ENCODE measurements at places on chromosomes 7 and 10.

DNA sequence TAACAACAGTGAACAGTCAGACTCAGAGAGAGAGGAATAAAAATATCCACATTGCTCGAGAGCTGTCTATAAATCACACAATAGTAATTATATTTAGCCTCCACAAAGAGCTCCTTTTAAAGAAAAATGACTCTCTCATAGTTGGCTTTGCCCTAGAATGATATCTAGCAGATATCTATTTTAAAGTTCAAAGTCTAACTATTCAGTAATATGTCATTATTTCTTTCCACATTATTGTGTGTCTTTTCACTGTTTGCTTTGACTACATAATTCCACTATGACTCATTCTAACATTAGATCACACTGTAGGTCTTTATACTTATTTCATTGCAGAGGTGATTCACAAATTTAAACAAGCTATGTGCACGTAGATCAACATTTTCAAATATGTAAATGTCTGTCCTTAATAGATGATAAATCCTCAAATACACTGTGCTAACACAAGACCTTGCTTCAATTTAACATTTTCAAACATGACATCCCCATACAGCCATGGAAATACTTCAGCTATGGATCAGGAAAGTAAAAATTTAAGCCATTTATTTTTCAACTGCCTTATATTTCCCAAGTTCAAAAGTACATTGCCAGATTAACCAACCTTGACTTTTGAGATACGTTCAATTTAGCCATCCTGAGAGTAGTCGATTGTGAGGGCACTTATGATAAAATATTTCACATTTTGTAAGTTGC is 99.9 kb upstream of the AKR1E2 start:
- no peak for DNase-seq

DNA sequence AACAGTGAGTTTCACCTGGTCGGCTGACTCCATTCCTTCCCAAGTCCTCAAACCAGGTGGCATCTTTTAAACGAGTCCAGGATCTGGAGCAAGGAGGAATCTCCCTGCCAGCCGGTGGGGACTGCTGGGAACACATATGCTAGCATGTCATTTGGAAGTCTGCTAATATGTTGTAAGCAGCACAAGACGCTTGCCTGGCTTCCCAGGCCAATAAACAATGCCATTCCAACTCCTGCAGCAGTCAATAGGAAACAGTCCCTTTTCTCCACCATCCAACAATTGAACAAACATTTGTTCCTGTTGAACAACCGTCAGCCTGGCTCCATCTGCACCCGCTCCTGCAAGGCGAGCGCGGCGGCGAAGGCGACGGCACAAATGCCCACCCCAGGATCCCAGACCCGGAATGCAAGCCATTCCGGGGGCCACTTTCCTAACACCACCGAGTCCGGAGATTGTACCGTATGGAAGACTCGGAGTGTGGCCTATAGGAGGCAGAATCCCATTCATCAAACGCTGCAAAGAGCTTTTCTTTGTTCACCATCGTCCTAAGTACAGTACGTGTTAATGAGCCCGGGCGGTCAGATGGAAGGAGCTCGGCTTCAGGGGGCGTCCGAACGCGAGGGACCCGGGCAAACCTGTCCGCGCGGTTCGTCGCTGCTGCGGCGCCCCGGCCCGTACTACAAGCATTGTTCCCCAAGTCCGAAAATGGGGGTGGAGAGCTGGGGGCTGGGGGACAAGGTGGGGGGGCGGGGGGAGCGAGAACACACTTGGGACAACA is 1.6 kb downstream of the FAM53B start:
- DNase-seq, result no peak

DNA sequence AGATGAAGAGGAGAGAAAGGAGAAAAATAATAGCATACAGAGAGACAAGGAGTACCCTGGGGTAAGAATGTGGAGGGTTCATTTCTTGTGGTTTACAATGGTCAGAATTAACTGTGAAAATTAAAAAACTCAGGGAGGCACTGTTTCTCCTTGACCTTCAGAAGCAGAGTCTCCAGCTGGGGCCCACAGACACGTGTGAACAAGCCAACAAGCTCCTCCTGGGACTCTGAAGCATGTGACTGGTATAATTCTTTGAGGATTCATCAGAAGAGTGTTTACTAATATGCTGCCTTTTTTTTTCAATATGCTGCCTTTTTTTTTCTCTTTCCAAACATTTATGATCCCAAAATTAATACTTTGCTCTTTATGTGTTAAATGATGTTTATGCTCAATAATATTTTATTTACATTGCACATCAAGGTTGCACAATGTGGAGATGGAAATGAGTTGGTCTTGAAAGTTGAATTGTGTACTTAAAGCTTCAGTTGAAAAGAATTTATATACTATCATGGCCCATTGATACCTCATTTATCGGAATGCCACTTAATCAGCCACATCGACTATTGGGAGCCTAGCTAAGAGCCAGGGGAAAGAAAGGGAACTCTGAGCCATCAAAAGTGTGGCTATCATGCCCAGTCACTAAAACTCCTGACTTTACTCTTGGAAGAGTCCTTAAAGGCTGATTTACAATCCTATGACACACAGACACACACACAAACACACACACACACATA is 134.7 kb upstream of the RHOBTB1 start:
- DNase-seq, result no peak

DNA sequence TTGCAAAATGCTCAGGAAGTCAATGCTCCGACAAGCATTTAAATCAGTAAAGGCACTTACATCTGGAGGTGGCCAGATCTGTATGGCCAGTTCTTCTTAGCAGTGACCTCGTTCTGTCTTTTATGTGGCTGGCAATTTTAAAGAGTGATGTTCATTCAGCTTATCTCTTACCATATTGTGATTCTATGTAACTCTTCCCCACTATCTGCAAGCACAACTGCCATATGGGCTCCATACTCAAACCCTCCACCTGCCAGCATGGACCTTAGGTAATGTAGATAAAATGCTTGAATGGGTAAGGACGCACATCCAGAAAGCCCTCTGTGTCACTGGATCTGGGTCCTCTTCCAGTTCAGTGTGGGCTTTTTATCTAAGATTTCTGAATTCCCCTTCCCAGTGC is 42.4 kb upstream of the STK17A start:
- no peak for DNase-seq

- DNase-seq, result no peak
Measured at GRCh38 chr7:110557-111232, 81.7 kb upstream of the FAM20C start.

DNA sequence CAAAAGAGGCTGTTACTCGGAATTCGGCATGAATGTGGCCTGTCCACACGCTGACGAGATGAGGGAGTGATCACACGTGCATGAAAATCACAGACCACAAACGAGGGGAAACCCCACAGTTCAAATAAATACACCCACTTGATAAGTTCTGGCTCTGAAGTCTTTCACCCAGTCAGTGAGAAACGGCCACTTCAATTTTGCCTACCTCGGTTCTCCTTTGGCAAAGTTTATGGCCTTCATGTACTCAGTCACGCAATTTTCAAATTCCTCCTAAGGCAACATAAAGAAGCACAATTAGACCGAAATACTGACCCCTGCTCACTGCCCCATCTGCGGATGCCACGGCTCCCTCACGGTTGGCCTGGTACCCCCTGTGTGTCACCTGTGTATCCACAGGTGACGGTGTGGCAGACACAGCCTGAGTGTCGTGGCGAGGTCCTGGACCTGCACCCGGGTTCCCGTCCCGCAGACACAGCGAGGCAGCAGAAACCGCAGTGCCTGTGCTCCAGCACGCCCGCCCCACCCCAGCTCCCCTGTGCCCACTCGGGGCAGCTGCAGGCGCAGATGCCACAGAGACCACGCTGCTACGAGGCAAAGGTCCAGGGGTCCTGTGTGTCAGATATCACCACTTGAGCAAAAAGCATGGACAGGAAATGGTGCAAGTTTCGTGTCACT is 1.4 kb downstream of the CFAP46 start:
- DNase-seq, result peak; percentile 39

- peak; percentile 50 for DNase-seq
Measured at GRCh38 chr10:100518761-100519241, 860 bp downstream of the SEC31B start.

DNA sequence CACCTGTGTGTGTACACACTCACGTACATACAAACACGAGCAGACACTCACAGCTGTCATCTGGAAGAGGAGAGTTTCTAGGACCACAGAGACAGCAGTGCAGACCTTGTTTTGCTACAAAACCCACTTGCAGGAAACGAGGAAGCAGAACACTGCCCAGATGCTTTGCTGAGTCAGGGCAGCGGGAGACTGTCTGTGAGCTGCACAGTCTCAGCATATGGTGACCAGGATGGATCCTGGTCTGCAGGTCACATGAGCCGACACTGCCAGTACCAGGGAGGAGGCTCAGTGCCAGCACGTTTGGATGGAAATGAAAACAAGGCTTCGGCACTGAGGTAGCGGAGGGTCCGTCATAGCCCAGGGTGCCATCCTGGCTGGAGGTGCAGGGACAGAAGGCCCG is 117.6 kb upstream of the DPP6 start:
- no peak for DNase-seq

- no peak for DNase-seq
Measured at GRCh38 chr7:91086200-91086599, 178.0 kb upstream of the FZD1 start.

- no peak for DNase-seq
Measured at GRCh38 chr10:124802313-124802675, 675 bp downstream of the ABRAXAS2 start.

DNA sequence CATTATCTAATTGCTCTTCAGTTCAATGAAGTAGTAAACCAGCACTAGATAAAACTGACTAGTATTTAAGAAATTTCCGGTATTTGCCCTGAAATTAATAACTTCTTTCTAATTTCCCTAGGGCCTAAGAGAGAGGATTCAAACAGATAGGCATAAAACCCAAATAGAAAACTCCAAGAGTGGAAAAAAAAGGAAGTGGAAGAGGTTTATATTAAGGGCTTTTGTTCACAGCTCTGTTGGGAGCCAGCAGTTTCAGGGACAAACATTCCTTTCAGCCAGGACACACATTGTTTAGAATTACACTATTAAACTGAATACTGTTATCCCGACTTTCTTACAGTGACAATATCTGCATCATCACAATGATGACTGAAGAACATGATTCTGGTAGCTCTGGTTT is 3.6 kb downstream of the ODAD2 start:
- DNase-seq, result no peak

- DNase-seq, result no peak
Measured at GRCh38 chr7:40297741-40298311, 163.0 kb downstream of the SUGCT start.

GRCh38 chr10:47127188-47127785 is 172.7 kb upstream of the GDF10 start:
- DNase-seq, result no peak

DNA sequence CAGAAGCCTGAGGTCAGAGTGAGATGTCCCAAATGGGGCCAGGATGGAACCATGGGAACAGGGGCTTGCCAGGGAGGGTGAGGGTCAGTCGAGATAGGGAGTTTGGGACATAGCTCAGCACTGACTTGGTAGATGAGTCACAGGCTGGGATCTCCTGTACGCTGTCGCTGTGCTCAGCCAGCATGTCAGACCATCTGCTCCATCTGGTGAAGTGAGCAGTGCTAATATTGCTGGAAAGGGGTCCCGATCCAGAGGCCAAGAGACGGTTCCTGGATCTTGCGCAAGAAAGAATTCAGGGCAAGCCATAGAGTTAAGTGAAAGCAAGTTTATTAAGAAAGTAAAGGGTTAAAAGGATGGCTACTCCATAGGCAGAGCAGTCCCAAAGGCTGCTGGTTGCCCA is 505.6 kb downstream of the GALNT17 start:
- DNase-seq, result no peak

- no peak for DNase-seq
Measured at GRCh38 chr7:83347945-83348444, 185.3 kb upstream of the PCLO start.

GRCh38 chr7:54869523-54869922 is 110.5 kb upstream of the SEC61G start:
- no peak for DNase-seq

- DNase-seq, result no peak
Measured at GRCh38 chr7:107372298-107372697, 97.6 kb upstream of the GPR22 start.
